Muscle of leg (tissue), 16 donors: ENCODE measurements at places on chromosomes 5 and 9. TPM values are rescaled to one million over a fixed set of nuclear protein-coding genes. Genes with fewer than 3 reads are reported as not detected.
A peak's percentile ranks its signal among the peaks of the same experiment; 100 is the strongest.

The NIM1K gene
- total RNA-seq: 0.22 TPM

The GHR gene
- 15.2 TPM for total RNA-seq

The SMIM33 gene
- total RNA-seq: not detected

The DRD1 gene
- under 0.01 TPM for total RNA-seq

The OTULINL gene
- total RNA-seq: 4.2 TPM

The SAPCD2 gene
- 4.2 TPM for total RNA-seq

The PCDHB6 gene
- 0.80 TPM for total RNA-seq

The NR4A3 gene
- 0.58 TPM for total RNA-seq

The DMRTA1 gene
- 0.35 TPM for total RNA-seq

The RBM18 gene
- total RNA-seq: 14.4 TPM

The DAPK1 gene
- 18.8 TPM for total RNA-seq

The HRCT1 gene
- 1.2 TPM for total RNA-seq

The PCDHA1 gene
- 0.04 TPM for total RNA-seq

The ALDH1B1 gene
- total RNA-seq: 15.7 TPM

The PCDHGC3 gene
- 52.7 TPM for total RNA-seq

GRCh38 chr9:122366074-122366660 is 4.7 kb upstream of the PTGS1 start:
- H3K4me1 ChIP-seq: peaks cover 13% of the 10 kb centered on the region
- peaks cover 13% of the 10 kb centered on the region for H3K27me3 ChIP-seq
- no peak overlapping the region for H3K4me3 ChIP-seq
- no peak overlapping the region for H3K27ac ChIP-seq
- H3K36me3 ChIP-seq: no peaks in the 10 kb centered on the region
- DNase-seq: no peak

- DNase-seq: peak; percentile 50
- no peaks in the 10 kb centered on the region for H3K36me3 ChIP-seq
- H3K4me1 ChIP-seq: no peaks in the 10 kb centered on the region
- no peak overlapping the region for H3K27ac ChIP-seq
- no peak overlapping the region for H3K4me3 ChIP-seq
- H3K27me3 ChIP-seq: no peaks in the 10 kb centered on the region
Observed at GRCh38 chr5:20648981-20649380, 661.0 kb upstream of the CDH18 start.

GRCh38 chr9:138098116-138098907 is 220.7 kb downstream of the CACNA1B start:
- no peaks in the 10 kb centered on the region for H3K36me3 ChIP-seq
- H3K27ac ChIP-seq: no peak overlapping the region
- no peak for DNase-seq

- no peak for DNase-seq
- no peaks in the 10 kb centered on the region for H3K4me1 ChIP-seq
- no peaks in the 10 kb centered on the region for H3K27me3 ChIP-seq
- peaks cover 2% of the 10 kb centered on the region for H3K36me3 ChIP-seq
- H3K27ac ChIP-seq: no peak overlapping the region
- H3K4me3 ChIP-seq: no peak overlapping the region
Observed at GRCh38 chr5:119255571-119256356, 100.1 kb upstream of the TNFAIP8 start.

DNA sequence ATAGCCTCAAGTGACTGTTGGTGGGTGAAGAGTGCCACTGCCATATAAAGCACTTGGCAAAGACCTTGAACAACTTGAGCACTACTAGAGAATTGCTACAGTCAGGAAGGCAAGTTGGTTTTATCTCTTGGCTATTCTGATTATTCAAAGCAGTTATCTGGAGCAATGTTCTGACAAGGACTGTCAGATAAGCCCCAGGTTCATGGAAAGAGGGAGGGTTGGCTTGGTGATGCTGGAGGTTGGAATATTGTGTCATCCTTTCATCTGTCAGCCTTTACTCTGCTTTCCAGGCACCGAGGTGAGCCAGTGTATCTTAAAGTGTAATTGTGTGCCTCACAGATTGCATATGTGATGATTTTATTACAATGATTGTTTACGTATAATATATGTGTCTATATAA is 548.4 kb upstream of the ZNF608 start:
- no peak overlapping the region for H3K27ac ChIP-seq
- H3K36me3 ChIP-seq: no peaks in the 10 kb centered on the region
- H3K4me1 ChIP-seq: no peaks in the 10 kb centered on the region
- H3K4me3 ChIP-seq: no peak overlapping the region
- no peaks in the 10 kb centered on the region for H3K27me3 ChIP-seq

DNA sequence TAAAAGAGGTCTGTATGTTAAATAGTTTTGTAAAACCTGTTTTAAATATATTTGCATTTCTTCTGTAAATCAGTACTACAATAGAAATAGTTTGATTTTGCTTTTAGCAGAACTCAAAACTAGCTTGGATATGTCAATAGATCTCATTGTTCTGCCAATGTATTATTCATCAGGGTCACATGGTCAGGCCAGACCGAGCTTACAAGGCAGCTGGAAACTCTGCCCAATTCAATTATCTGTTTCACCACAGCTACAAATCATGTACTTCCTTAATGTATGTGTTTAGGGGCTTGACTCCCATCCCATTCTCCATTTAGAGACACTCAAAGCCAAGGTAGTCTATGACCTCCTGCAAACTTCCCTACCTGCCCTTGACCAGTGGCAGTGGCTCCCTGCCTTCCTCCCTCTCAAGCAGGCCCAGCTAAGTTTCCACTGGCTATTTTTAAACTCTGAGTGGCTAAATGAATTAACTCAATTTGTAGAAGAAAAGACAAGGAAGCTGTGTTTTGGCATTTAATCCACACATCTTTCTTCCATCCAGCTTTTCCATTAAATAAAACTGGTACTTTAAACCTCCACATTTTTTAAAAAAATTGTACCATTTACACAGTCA is 46.4 kb upstream of the SELENOP start:
- peak; percentile 34 for DNase-seq
- no peak overlapping the region for H3K4me3 ChIP-seq
- H3K27me3 ChIP-seq: no peaks in the 10 kb centered on the region
- no peaks in the 10 kb centered on the region for H3K4me1 ChIP-seq
- no peaks in the 10 kb centered on the region for H3K36me3 ChIP-seq

- no peaks in the 10 kb centered on the region for H3K27me3 ChIP-seq
- peaks cover 90% of the 10 kb centered on the region for H3K36me3 ChIP-seq
- H3K27ac ChIP-seq: peak overlapping the region; percentile 82
- no peak overlapping the region for H3K4me3 ChIP-seq
- peaks cover 34% of the 10 kb centered on the region for H3K4me1 ChIP-seq
Observed at GRCh38 chr5:151038801-151039238, 18.4 kb downstream of the GPX3 start.

DNA sequence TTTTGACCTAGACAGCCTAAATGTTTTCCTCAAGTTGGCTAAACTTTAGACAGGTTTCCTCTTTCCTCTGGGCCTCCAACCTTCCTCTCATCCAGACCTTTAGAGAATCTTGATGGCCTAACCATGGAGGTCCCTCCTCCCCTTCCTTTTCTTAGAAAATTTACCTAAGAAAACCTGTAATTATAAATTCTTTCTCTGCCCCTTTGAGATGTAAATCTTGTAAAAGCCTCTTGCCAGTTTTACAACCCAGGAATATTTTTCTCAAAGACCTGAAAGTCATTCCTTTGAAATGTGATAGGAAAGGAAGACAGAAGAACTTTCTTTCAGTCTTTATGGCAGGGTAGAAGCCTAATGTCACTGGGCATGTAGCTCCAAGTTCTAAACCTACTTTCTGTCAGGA is 1752.6 kb upstream of the C9orf72 start:
- no peaks in the 10 kb centered on the region for H3K4me1 ChIP-seq
- H3K36me3 ChIP-seq: no peaks in the 10 kb centered on the region
- no peaks in the 10 kb centered on the region for H3K27me3 ChIP-seq
- no peak for DNase-seq
- no peak overlapping the region for H3K4me3 ChIP-seq

DNA sequence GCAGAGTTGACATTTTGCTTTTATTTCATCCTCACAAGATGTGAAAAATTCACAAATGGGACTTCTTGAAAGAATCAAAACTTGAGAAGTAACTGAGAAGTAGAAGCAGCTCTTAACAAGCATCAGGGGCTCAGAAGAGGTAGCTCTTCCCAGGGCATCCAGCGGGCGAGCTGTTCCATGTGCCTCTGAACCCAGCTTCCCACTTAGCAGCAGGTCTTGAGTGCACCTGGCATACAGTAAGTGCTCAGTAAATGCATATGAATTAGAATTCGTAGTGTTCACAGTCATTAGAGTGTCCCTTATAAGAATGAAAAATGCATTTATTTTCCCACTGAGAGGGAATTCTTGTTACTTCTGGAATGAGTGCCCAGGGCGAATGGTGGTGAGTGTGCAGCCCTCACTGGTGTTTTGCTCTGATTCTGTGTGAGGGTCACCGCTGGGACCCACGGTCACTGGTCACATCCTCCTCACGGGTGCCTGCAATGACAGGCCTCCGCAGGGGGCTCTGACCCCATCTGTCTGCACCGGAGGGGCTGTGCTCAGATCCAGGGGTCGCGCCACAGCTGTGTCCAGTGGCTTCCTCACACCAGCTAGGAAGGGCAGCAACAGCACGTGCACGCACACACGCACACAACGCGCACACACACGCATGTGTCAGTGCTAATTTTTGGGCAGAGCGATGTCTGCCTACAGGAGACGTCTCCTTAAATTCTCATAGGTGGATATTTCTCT is 26.9 kb downstream of the EXOC3 start:
- peaks cover 19% of the 10 kb centered on the region for H3K4me1 ChIP-seq
- no peak for DNase-seq
- H3K4me3 ChIP-seq: no peak overlapping the region
- H3K27ac ChIP-seq: no peak overlapping the region

DNA sequence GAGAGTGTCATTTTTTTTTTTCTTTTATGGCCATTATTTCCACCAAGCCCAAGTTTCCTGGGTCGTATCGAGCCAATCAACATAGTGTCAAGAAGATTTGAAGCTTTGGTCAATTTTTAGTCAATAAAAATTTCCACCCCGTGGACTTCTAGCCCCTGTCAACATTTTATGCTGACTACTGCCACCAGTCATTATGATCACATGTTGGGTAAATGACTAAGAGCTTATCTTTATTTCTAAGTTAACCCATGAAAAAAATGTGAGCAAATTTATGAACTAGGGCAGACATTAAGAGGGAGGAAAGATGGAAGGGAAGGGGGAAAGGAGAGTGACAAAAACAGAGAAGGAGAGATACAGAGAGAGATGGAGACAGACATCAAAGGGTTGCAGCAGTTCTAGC is 143.5 kb upstream of the ALDH1B1 start:
- H3K27me3 ChIP-seq: no peaks in the 10 kb centered on the region
- H3K4me1 ChIP-seq: no peaks in the 10 kb centered on the region
- H3K27ac ChIP-seq: no peak overlapping the region
- DNase-seq: no peak
- no peaks in the 10 kb centered on the region for H3K36me3 ChIP-seq

DNA sequence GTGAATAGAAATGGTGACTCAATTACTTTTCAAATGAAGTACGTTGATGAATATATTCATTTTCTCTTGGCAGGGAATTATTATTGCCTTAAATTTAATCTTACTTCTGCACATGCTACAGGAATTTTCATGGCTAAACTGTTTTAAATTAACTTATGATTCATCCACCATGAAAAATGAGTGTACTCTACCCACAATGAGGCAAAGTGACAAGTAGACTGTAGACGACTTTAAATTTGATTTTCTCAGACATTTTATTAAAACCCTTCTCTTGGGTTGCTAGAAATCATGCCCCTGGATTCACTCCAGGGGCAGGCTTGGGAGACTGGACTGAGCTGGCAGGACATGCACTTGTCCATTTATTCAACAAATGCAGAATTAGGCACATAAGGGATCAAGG is 23.5 kb upstream of the ERAP2 start:
- H3K4me3 ChIP-seq: no peak overlapping the region
- H3K27me3 ChIP-seq: no peaks in the 10 kb centered on the region
- no peak for DNase-seq
- H3K4me1 ChIP-seq: no peaks in the 10 kb centered on the region

DNA sequence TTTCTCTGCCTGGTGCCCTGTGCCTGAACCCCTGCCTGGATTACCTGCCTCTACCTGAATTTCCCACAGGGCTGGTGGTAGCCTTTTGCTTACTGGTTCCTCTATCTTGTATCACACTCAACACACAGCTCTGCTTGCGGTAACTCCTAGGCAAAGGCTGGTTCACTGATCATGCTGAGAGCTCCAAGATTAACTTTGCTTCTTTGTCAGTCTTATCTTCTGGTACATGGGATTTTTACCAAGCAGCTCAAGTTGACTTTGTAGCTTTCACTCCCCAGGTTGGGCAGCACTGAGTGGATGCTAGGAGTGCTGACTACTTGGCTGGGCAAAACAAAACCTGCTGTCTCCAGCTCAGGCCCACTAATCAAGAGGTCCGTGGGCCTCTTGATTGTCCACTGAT is 145.9 kb upstream of the GLRA1 start:
- H3K4me1 ChIP-seq: peaks cover 4% of the 10 kb centered on the region
- no peak for DNase-seq
- H3K36me3 ChIP-seq: no peaks in the 10 kb centered on the region
- no peaks in the 10 kb centered on the region for H3K27me3 ChIP-seq
- H3K4me3 ChIP-seq: no peak overlapping the region
- no peak overlapping the region for H3K27ac ChIP-seq

DNA sequence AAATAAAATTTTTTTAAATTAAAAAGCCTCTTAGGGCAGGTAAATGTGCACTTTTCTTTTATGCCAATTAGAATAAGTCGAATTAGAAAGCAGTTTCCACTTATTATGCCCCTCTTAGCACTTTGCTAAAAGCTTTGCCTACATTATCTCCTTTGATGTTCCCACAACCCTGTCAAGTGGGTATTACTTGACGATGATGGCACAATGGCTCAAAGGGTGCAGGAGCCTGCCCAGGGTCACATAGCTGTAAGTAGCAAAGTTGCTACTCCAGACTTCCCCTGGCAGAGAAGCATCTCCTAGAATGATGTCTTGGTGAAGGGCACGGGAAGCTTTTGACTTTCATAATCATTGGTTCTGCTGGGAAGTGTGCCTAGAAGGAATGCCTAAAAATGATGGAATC is 18.4 kb upstream of the IQGAP2 start:
- H3K27ac ChIP-seq: no peak overlapping the region
- no peaks in the 10 kb centered on the region for H3K4me1 ChIP-seq
- H3K4me3 ChIP-seq: no peak overlapping the region

- no peak overlapping the region for H3K27ac ChIP-seq
- no peaks in the 10 kb centered on the region for H3K27me3 ChIP-seq
- H3K36me3 ChIP-seq: no peaks in the 10 kb centered on the region
Observed at GRCh38 chr5:127957183-127957582, 126.4 kb upstream of the SLC12A2 start.

GRCh38 chr9:137234758-137235423 is 4.2 kb downstream of the SLC34A3 start:
- no peak overlapping the region for H3K27ac ChIP-seq
- no peak for DNase-seq
- H3K36me3 ChIP-seq: no peaks in the 10 kb centered on the region
- H3K27me3 ChIP-seq: peaks cover 27% of the 10 kb centered on the region

DNA sequence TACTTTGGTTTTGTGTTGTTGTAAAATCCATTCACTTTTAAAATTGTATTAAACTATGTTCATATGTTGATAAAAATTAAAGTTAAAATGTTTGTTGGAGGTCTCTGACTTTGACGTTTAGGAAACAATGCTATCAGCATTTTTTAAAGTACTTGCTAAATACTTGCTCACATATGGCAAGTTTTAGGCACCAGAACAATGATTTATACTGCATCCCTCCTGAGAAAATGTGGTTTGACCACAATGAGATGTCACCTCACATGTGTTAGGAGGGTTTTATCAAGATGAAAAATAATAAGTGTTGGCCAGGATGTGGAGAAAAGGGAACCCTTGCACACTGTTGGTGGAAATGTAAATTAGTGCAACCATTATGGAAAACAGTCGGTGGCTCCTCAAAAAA is 180.8 kb downstream of the HSD17B3 start:
- H3K4me3 ChIP-seq: no peak overlapping the region
- DNase-seq: no peak
- no peak overlapping the region for H3K27ac ChIP-seq
- H3K27me3 ChIP-seq: peaks cover under 1% of the 10 kb centered on the region
- peaks cover 6% of the 10 kb centered on the region for H3K4me1 ChIP-seq
